ENCODE measurements at places on chromosomes 3 and 15.

- no peak for DNase-seq
Measured at GRCh38 chr15:39508536-39508935, 72.3 kb upstream of the THBS1 start.

GRCh38 chr3:72418244-72418643 lies 430.0 kb downstream of the SHQ1 start:
- no peak for DNase-seq

DNA sequence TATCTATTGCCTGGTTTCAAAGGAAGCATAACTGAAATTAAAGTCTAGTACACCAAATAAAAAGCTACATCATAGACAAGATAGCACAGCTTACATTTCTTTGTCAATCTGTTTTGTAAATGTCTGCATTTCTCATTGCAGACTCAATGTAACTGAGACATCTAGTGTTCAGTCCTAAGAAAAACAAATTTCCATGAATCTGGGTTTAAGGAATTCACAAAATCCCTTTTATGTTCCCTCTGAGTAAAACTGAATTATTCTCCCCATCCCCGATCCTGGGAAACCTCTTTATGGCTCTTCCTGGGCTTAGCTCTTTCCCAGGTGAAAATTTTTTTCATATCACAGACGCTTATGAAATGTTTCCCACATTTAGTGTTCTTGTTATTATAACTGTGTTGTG lies 21.6 kb upstream of the RASA2 start:
- no peak for DNase-seq

GRCh38 chr3:60000311-60001105 lies 950.7 kb upstream of the CFAP20DC start:
- no peak for DNase-seq

DNA sequence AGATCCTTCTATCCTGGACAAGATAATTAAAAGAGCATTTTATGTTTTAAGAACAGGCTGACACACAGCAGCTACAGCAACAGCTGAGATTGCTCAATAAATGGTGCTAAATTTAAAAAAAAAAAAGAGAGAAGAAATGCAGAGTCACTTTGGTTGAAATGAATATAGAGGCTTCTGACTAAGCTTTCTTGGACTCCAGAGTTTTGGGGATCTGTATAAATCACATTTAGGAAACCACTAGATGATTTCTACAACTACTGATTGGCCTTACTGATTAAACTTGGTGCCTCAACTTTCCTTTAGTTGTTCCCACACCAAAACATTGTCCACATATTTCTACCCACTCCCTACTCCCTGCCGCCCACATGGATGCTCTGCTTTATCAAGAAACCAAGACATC lies 132.9 kb upstream of the ZBTB20 start:
- DNase-seq: no peak

DNA sequence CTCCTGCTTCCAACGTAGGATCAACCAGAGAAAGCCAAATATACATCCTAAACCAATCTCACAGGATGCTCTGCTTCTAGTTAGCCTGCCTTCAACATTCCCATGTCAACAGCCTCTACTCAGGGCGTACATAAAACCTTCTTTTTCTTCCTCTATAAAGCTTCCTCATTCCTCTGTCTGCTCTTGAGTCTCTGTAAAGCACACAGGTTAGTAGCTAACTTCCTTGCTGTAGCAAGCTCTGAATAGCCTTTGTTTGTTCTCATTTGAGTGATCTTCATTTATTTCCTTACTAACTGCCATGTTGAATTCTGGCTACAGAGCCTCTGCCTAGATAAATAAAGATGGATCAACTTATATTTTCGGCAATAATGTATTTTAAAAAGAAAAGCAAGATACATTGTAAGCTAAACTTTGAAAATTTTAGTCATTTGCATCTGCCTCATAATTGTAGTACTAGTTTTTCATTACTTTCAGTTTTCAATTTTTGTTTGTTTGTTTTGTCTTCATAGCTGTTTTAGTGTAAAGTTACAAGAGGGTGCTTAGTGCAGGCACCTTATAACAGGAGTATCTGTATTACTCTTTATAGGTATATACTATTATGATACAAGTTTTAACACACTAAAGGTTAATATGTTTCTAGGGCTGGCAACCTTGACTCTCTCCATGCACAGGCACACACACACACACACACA lies 498.2 kb downstream of the PYDC2 start:
- no peak for DNase-seq

- DNase-seq: no peak
Measured at GRCh38 chr15:43316971-43317346, 13.4 kb downstream of the LCMT2 start.

- DNase-seq: no peak
Measured at GRCh38 chr15:56053046-56053400, 59.6 kb upstream of the NEDD4 start.

DNA sequence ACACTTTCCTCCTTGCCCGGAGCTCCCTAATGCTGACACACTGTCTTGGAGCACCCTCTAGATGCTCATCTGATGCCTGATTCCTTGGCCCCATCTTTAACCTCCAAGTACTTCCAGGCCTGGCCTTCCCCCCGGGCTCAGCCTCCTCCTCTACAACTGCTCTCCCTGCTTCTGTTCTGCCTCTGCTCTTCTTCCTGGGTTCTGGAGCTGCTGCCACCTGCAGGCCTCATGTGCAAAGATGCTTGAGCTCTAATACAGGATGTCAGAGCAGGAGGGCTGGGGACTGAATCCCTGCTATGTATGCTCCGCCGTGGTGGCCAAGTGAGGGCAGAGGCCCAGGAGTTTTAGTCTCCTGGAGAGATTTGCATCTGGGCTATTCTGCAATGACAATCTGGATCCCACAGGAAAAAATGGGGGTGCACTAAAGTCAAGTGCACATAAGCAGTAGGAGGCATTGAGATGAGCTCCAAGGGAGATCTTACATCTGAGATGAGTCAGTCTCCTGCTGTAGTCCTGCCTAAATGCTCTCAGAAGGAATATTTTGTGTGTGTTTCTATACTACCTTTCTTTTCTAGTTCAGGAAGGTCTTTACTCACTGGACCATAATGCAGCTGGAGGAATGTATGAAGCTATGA lies 296.3 kb downstream of the UACA start:
- peak; percentile 60 for DNase-seq

GRCh38 chr3:37639922-37640321 lies 221.8 kb upstream of the CTDSPL start:
- no peak for DNase-seq

DNA sequence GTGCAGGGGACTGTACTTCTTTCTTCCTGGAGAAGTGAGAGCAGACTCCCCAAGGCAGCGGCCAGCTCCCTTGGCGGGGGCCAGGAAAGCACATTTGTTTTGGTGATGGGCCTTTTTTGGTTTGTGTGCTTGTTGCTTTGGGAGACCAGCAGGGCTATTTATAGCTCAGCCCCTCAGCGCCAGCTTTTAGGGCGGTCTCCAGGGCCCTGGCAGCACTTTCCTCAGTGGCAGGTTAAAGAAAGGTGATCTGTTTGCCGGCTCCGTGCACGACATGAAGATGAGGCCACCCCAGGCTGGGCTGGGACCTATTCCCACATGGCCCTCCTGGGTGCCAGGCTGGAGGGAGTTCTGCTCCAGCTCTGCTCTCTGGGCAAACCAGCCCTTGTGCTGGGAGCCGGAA lies 21.8 kb downstream of the SLC6A11 start:
- no peak for DNase-seq

DNA sequence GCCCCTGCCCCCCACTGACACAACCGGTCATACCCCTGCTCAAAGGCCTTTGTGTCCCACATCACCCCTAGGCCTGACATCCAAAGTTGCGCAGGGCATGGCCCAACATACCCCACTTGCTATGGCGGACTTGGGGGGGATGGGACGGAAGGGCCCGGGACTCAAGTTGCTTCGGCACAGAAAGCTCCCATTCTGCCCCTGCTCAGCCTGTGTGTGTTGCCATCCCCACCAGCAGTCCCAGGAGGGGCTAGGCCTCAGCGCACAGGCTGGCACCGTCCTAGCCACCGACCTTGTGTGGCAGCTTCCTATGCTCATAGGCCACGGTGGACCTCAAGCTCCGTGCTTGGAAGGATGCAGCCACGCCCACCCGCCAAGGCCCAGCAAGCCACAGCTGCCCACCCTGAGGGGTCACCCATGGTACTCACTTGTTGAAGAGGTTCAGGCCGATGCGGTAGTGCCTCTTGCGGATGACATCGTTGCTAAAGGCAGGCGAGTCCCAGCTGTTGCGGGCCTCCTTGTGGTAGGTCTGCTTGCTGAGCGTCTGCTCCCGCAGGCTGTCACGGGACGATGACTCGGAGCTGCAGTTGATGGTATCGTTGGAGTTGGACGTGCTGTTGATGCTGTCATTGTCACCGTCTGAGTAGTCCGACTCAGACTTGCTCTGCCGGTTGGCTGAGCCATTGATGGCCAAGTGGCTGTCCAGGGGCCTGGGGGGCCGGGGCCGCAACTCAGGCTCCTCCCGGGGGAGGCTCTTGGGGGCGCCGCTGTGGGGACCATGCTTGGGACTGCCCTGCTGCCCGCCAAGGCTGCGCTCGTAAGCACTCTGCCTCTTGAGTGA lies 93.9 kb upstream of the RPL32 start:
- no peak for DNase-seq

DNA sequence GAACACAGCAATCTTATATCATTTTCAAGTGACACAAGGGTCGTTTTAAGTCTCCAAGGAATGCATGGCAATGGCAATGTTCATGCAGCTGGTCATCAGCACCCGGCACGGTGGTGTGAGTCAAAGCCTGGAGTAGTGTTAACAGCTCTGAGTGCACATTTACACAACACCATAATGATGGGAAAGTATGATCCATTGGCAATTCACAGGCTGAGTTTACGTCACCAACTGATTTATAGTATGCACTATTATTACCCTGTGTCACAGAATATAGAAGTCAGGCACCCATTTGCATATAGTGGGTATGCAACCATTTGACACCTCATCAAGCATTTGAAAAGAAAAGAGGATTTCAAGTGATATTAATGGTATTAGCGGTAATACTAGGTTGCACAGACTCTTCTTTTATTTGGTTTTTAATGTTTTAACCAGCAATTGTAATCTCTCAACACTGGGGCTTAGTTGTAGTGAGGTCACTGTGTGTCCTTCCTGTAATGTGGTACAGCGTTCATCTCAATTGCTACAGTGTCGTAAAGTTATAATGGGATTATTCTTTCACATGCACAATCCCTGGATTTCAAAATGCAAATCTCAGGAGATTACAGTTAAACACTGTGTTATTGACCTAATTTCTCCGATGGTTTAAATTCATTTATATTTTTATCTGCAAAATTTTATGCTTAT lies 113.8 kb downstream of the C3orf38 start:
- no peak for DNase-seq

DNA sequence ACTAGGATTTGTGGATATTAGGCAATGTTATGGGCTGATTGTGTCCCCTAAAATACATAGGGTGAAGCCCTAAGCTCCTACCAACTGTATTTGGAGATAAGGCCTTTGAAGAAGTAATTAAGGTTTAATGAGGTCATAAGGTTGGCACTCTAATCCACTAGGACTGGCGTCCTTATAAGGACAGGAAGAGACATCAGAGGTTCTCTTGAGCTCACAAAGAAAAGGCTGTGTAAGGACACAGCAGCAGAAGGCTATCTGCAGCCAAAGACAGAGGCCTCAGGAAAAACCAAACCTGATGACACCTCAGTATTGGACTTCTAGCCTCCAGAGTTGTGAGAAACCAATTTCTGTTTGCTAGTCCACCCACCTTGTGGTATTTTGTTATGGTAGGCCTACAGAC lies 416.7 kb downstream of the ZBTB20 start:
- no peak for DNase-seq

DNA sequence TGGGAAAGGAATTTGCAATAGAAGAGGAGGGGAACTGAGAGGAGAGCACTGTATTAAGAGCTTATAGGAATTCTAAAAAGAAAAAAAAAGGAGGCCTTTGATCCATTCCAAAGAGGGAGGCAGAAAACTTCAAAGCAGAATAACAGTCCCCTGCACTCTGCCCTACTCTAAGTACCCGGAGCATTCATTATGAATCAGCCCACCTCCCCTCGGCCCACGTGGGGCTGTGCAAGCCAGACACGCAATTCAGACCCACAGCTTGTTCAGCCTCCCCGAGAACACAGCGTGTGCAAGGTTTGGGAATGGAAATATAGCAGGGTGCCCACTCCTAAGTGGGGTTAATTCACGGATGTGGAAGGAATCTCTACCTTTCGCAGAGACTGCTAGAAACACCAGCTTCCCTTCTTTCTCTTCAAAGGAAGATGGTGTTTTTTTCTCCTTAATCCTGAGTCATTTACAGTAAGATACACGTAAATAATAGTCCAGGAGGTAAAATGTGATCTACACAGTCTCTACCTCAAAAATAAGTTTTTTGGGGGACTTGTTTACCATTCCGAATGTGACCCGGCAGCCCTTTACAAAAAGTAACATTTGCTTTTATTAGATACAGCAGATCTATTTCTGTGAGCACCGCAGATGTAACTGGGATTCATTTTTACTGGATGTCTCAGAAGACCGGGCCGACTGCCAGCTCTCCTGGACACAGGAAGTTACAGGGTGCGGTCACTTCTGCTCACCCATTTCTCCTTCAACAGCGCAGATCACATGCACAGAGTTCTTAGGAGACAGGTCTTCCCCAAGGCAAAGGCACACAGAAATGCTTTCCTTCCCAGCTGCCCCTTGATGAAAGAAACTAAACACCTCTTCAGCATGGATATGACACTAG lies 768.5 kb upstream of the CFAP20DC start:
- DNase-seq: peak; percentile 79

DNA sequence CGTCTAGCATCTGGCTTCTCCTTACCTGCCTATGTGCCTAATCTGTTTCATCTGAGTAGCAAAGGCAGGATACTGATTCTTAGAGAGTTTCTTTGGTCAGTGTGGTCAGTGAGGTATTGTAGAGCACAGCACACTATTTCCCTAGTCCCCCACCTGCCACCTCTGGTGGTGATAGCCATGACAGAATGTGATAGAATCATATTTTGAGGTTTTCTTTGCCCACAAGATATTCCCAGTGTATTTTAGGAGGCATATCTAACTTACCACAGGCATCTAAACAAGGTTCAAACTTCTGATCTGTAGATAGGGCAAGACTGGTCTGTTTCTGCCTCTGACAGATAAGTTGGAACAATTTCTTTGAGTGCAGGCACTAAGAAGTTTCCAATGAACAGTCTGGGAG lies 188.0 kb downstream of the SOX2 start:
- DNase-seq: no peak

DNA sequence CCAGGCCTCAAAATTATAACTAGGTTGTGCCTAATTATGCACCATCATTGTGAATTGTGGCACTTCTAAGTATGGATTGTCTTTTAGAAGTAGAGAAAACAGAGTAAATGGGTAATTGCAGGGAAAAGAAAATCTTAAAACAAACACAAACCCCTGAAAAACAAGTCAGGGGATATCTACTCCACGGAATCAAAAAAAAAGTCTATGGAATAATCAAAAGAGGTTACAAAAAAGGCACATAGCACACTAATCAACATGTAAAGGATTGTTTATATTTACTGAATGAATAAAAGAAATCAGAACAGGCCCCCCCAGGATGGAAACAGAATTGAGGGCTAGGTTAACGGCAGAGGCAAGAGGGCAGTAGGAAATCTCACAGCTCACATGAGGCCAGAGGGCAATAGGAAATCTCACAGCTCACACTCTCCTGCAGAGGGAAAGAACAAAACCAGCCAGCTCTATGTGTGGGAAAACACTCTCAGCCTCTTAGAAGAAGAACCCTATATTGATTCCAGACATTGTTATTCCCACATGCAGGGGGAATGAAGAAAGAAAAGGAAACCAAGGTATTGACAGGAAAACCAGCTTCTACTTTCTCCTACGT lies 72.7 kb upstream of the FNDC3B start:
- no peak for DNase-seq
